ENCODE measurements at places on chromosomes 2 and 18.

- no peak for DNase-seq
These were observed 242.6 kb downstream of the RIT2 start for GRCh38 chr18:42872838-42873237.

- no peak for DNase-seq
These were observed 145.5 kb upstream of the CTAGE1 start for GRCh38 chr18:22563164-22563583.

GRCh38 chr2:26605195-26605998, 35.8 kb downstream of the CIB4 start:
- DNase-seq: peak; percentile 22

GRCh38 chr2:176691471-176691870, 422.2 kb downstream of the MTX2 start:
- no peak for DNase-seq

GRCh38 chr2:36432479-36432878, 76.9 kb downstream of the CRIM1 start:
- DNase-seq: no peak

DNA sequence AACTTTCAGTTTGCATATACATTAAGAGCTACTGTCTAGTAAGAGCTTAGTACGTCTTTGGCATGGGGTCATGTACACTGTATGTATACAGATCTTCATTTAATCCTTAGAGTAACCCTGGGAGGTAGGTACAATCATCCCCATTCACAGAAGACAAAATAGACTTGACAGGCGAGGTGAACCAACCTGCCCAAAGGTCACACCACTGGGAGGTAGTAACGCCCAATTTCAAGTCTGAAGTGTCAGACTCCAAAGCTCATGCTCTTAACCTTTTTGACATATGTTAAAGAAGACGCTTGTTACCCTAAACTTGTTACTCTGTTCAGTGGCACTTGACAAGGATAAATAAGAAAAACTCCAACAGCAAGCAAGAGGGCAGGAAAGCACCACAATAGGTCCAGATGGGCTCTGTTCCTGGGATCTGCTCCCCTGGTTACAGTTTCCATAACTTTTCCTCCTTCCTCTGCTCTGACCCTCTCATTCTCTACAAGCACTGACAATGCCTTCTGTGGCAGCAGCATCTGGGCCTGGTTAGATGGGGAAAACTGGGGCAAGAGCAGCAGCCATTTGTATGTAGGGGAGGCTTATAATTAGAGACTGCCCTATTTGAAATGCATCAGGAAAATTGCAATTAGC, 64.7 kb upstream of the SERTAD2 start:
- DNase-seq: no peak

GRCh38 chr2:171365232-171365631, 68.6 kb downstream of the METTL8 start:
- no peak for DNase-seq

GRCh38 chr2:162234620-162235462, 8.4 kb downstream of the FAP start:
- DNase-seq: no peak

GRCh38 chr18:63187791-63188460, 131.6 kb downstream of the BCL2 start:
- DNase-seq: no peak

DNA sequence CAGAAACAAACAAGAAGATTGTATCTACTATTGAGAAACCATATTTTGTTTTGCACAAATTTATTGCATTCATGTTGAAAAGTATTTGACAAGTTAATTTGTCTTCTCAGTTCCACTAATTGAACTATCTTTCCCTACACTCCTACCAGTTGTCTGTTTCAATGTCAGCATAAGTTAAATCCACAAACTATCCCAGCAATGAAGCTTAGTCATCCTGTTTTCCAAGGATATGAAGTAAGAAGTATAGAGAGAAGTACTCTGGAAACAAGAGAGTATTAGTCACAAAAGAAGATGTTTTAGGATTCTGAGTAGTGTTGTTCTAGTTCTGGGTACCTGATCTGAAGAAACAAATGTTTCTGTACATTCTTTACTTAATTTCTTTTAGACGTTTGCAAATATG, 261.6 kb upstream of the ZNF804A start:
- no peak for DNase-seq

GRCh38 chr2:96525211-96525507, 11.4 kb upstream of the ARID5A start:
- no peak for DNase-seq

GRCh38 chr2:118221536-118222272, 133.4 kb downstream of the INSIG2 start:
- no peak for DNase-seq

DNA sequence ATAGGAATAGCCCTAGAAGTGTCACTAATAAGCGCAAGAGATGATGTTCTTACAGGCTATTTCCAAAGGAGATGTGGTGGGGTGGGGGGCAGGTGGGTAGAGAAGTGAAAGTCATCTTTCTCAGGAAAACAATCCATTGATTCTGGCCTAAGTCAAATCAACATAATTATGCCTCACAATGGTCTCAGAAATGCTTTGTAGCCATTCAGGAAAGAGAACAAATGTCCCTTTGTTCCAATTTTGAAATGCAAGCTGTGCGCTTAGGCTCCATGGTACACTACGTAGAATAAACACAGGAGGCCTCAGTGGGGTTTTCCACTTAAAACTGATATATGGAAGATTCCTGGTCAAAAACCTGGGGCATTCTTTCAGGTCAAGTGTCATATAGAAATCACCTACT, 529.9 kb upstream of the KLHL29 start:
- DNase-seq: no peak

DNA sequence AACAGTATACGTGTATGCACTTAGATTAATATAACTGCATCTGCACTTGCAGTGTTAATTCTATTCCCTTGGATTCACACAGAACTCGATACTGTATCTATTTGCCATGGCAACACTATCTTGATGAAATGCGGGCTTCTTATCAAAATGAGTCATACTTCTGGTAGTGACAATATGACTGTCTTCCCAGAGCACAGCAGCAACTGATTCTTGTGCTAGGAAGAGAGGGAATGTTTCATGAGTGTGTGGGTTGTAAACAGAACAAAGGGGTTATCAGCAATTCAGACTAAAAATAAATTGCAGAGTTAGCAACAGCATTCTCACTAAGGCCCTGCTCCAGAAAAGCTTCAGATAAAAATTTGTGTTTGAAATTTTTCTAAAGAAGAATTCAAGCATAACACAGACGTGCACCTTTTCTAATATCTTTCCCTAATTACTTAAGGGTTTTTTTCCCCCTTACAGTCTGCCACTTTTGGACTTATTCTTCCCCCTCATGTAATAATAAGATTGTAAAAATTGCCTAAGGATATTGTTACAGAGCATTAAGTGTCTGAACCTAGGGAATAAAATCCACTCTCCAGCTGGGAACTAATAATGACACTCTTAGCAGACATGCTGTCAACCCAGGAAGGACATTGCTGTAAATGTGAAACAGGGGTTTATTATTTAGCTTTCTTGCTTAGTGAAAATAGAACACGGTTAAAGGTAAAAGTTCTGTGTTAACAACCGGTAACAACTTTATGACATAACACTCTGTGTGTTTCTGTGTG, 99.9 kb upstream of the SLC38A11 start:
- DNase-seq: no peak

GRCh38 chr2:234286118-234286598, 210.7 kb downstream of the ARL4C start:
- no peak for DNase-seq

GRCh38 chr2:41972819-41973218, 75.0 kb upstream of the PKDCC start:
- no peak for DNase-seq

- DNase-seq: no peak
These were observed 117.9 kb downstream of the PPP1R1C start for GRCh38 chr2:182103526-182103925.

DNA sequence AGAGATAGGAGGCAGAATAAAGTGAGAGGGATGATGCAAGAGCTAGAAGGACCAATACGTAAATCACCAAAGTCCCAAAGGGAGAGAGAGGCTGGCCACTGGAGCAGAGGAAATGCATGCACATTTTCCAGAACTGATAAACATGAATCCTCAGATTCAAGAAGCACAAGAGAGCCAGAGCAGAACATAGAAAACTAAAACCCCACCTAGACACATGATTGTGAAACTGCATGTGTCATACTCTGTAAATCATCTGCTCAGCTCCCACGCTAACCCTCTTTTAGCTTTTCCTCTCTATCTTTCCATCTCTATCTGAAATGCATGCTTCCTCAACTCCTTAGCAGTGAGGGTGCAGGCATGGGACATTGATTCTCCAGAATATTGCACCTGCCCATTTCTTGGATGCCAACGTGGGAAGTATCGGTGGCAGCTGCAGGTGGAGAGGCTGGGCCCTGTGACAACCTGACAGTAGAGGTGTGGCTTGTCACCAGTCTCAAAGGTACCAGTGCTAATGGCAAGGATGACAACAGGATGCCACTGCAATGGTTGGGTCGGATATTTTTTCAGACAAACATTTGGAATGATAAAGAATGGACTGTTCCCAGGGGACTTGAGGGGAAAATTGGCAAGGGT, 89.3 kb upstream of the OTOS start:
- DNase-seq: no peak

DNA sequence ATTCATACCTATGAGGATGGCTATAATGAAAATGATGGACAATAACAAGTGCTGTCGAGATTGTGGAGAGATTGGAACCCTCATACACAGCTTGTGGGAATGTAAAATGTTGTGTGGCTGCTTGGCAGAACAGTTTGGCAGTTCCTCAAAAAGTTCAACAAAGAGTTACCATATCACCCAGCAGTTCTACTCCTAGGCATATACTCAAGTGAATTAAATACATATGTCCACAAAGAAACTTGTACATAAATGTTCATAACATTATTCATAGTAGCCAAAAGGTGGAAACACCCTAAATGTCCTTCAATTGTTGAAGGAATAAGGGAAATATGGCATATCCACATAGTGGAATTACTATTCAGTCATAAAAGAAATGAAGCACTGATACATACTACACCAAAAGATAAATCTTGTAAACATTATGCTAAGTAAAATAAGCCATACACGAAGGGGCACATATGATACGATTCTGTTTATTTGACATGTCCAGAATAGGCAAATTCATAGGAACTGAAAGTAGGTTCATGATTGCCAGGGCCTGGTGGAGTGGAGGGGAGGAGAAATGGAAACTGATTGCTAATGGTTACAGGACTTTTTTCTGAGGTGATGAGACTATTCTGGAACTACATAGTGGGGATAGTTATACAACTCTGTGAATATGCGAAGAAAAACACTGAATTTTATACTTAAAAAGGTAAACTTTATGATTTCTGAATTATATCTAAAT, 92.1 kb downstream of the ADAM23 start:
- no peak for DNase-seq

DNA sequence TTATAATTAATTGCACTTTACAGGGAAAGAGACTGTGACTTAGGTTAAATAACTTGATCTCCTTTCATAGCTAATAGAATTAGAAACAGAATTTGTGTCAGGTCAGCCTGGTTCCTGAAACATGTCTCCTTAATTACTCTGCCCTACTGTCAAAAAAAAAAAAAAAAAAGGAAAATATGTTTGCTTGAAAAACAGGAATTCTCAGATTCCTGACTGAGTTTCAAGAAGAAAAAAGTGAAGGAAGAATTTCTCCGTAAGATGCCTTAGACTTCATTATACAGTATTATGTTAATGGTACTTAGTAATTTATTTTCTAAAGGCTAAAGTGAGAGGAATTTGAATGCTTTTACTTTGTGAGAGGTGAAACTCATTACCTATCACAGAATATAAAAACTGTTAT, 118.4 kb upstream of the REG3G start:
- no peak for DNase-seq

DNA sequence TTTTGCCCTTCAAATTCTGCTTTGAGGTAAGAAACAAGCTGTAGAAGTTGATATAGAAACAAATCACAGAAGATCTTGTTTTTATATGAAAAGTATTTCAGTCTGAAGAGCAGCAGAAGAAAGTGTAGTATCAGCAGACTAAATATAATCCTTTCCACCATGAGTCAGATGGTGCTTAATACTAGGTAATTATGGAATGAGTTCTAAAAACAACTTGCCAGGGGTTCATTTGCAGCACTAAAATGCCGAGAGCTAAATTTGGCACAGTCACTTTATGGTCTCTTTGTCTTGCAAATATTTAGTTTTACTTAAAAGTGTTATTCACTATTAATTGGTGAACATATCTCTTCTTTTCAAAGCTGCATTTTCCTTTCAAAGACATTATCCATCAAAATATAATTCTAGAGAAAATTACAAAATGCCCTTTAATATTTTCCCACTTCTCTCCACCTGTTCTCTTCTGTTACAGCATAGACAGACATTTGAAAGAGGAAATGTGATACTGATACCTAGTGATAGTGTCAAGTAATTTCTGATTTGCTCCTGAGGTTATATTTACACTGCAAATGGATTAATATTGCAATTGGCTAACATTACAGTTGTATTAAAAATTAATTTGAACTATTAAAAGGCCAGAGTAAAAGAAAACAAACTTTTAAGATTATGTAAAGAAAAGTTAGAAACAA, 5.3 kb downstream of the MYL1 start:
- no peak for DNase-seq

- DNase-seq: no peak
These were observed 70.3 kb downstream of the HNMT start for GRCh38 chr2:138034536-138034935.

DNA sequence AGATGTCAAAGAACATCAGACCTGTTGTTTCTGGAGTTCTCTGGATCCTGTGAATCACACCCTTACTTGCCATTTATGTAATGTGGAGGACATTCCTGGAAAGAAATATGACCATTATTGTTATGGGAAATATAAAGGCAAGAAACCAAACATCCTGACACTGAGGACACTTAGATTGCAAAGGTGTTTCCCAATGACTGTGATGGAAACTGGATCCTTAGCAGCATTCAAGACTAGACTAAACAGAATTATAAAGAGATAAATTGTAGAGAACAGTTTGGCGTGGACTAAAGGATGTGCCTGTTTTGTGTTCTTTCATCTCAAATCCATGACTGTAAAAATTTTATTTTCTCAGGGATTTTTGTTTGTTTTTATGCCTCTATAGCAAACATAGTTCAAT, 347.7 kb upstream of the SLC14A2 start:
- DNase-seq: no peak

DNA sequence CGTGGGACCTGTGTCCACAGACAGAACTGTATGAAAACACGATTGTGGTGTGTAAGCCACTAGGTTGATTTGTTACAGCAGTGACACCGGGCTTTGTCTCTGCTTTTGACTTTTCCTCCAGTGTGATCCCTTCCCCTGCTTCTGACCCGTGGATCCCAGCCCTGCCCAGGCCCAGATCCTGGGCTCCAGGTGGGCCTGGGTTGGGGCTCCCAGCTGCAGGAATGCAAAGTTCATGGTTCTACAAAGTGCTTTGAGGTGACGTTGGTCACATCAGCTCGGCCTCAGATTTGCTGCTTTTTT, 26.8 kb downstream of the HPCAL1 start:
- no peak for DNase-seq

- DNase-seq: peak; percentile 4
These were observed 301.8 kb downstream of the GBX2 start for GRCh38 chr2:235866373-235866772.

Measured in stimulated activated CD4-positive, alpha-beta T cell treated with anti-CD3 and anti-CD28 coated beads, Interleukin-2, amount 100 ng/mL, for 24 hours (primary cell).